LoVo (cell line): ENCODE measurements at places on chromosomes 11 and 22.

DNA sequence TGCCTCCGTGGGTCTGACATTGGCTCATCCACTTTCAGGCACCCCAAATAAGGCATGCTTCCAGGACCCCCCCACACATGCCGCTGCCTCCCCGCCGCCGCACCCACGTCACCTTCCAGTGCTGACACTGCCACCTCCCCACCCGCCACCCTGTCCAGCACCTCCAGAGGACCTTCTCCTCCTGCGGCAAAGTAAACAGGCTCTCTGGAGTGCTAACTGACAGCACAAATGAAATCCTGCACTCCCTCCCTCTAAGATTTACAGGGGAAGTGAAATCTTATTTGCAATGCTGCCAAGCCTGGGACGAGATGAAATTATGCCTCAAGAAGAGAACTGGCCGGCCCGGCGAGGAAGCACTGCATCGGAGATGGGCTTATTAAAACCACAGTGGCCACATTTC, 35.3 kb downstream of the MACROD1 start:
- no peak for DNase-seq

DNA sequence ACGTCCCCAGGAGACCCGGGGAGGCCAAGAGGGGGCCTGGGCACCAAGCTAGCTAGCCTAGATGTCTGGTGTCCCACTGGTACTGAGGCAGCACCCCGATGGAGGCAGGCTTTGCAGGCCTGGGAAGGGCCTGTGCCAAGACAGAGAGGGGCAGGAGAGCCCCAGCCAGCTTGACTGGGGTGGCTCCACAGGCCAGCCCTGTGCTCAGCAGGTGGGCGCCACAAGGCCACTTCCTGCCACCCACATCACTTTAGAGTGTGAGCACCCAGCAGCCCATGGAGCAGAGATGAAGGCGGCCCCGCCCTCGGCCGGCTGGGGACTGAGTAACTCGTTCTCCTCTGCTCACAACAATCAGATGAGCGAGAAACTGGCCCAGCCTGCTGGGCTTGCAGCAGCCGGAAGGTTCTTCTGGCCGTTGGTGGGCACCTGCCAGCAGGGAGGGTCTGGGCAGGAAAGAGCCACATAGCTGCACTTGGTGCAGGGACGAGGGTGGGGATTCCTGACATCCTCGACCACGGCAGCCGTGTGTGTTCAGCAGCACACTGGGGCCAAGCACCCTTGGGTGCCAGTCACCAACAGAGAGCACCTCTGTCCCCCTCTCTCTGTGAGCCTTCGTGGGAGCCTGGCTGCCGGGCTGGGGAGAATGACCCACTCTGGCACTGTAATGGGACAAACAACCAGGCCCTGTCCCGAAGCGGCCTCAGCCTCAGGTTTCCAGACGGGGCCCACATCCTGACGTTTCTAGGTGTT, 7.6 kb downstream of the OSBPL5 start:
- DNase-seq = no peak

- no peak for DNase-seq
These were observed 160.9 kb downstream of the CACNA1I start for GRCh38 chr22:39731481-39731880.

- no peak for DNase-seq
These were observed 179.3 kb upstream of the FAT3 start for GRCh38 chr11:92045301-92045700.

- no peak for DNase-seq
These were observed 532.3 kb downstream of the DLG2 start for GRCh38 chr11:85094795-85095194.

DNA sequence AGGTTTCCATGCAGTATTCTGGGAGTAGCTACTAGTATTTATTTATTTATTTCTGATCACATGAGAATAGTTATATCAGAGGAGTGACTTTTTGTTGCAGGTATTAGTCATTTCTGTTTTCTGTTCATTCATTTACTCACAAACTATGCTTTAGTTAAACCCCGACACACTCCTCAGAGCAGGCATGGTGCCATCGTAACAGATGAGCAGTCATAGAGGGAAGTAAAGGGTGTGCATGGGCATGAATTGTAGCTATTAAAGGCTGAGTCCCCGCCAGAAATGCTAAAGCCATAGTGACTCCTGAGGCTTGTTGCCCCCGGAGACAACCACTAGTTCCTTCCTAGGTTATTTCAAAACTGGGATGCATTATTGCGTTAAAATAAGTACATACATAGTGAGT, 10.6 kb downstream of the JHY start:
- DNase-seq = no peak

GRCh38 chr11:95092549-95093324, 3.1 kb downstream of the ENDOD1 start:
- peak; percentile 75 for DNase-seq
